ENCODE measurements at places on chromosomes 1 and 21. TPM values are rescaled to one million over a fixed set of nuclear protein-coding genes. Genes with fewer than 3 reads are reported as not detected.

GRCh38 chr1:198678901-198679329 is 40.1 kb downstream of the PTPRC start:
- no peak for DNase-seq

Gene MROH9
- not detected for polyA plus RNA-seq

DNA sequence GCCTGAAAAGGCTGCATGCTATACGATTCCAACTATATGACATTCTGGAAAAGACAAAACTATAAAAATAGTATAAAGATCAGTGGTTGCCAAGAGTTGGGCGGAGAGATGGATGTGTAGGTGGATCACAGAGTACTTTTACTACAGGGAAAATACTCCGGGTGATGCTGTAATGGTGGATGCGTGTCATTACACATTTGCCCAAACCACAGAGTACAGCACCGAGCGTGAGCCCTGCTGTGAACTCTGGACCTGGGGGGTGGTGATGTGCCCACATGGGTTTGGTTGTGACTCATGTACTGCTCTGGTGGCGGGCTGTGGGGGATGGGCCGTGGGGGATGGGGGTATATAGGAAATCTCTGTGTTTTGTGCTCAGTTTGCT is 162.7 kb upstream of the COL6A1 start:
- no peak for DNase-seq

DNA sequence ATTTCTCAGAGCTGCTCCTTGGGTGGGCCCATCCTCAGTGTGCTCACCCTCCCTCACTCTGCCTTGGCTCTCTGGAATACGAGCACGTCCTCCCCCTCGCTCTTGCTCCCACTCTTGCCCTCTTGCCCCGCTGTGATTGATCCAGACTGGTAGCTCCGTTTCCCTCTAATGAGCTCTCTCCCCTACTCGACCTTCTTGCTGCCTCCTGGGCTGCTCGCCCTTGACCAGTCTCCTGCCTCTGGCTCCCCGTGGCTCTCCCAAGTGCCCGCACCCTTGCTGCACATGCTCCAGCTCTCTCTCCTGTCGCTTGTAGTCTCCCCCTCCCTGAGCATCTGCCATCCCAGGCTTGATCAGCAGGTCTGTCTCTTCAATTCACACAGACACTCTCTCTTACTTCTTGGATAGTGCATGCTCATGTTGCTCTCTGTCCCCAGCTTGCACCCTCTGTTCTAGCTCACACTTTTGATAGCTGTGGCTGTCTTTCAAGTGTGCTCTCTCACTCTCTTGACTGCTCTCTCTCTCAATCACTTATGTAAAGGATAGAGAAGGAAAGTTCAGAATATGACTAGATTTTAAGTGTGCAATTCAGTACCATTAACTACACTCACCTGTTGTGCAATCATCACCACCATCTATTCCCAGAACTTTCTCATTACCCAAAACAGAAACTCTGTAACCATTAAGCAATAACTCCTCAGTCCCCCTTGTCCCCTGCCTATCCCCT is 51.1 kb downstream of the PHC2 start:
- DNase-seq = no peak

DNA sequence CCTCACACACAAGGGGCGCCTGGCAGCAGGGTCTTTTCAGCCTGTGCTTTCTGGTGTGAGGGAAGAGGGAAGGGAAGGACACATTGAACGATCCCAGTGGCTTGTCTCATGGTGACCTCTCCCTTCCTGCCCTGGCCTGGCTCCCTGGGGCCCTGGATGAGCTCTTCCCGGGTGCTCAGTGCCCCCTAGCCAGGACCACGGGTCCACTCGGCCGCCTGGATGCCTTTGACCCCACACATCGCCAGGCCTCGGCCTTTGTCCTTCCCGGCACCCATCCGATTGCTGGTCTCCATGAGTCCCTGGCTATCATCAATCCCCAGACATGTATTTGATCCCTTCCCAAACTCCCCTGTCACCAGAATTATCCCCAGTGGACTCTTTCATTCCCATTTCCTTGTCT is 6.0 kb upstream of the TFF3 start:
- DNase-seq = no peak

GRCh38 chr1:168835791-168836190 is 106.8 kb upstream of the DPT start:
- DNase-seq = peak; percentile 30

DNA sequence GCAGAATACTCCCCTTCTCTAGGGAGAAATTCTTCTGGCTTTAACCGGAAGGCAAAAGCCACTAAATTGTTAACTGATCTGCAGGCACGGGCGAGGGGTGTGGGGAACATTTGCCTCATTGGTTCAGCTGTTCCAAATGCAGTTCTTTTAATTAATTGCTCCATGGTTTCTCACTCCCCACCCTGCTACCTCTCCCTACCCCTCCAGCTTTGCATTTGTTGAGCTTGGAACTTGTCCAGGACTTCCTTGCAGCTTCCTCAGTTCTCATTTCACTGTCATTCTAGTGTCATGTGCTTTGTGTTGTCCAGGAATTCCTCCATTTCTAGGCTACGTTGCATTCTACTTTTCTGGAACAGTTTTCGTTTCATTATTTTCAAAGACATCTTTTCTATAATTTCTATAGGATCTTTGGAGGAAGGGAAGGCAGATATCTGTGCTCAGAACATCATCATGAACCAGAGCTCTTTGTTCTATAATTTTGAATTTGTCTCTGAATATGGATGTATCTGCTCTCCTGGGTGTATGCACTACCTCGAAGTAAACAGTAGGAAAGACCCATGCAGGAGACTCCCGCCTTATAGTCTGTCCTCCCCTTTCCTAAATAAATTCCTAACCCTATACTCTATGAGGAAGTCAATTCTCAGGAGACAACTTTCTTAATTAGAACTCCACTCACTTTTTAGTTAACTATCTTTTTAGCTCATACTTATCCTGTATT is 132.4 kb upstream of the LMO4 start:
- DNase-seq = no peak

GRCh38 chr1:109255678-109256077 is 6.3 kb downstream of the CELSR2 start:
- DNase-seq = no peak

Gene SPRR2A
- 11.4 TPM for polyA plus RNA-seq

Gene XCL2
- polyA plus RNA-seq = not detected

GRCh38 chr1:184050636-184051035 is 894 bp upstream of the TSEN15 start:
- no peak for DNase-seq

GRCh38 chr1:113534130-113534817 is 144.0 kb downstream of the MAGI3 start:
- DNase-seq = peak; percentile 86

DNA sequence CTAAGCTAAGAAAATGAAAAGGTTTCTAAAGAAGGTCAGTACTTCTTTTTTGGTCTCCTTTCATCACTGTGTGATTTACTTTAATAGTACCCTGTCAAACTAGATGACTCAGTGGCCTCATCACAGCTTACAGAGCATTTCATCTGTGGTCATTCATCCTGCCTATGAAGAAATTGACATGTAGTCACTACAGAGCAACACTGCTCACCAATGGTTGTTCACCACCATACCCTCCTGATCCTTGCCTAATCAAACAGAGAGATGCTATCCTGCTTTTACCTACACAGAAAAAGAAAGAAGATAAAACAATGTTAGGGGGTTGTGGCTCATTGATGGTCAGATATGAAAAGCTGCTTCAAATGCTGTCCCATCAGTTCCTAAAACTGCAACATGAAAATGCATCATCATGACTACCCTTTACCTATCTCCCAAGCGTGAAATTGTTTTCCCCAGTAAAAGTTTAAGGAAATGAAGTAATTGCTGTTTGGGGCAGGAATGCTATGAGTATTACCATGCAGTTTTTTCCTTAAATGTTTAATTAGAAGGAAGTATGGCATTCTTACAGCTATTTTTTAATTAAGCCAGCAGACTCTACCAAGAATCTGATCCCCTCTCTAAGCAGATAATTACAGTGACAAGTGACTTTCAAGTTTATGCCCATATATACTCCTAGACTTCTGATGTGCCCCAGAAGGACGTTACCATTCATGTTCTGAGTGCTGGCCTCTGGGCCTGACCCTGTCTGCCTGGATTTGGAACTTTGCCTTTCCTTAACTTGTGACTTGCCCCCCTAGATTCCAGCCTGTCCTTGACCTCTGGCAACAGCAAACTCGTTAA is 46.1 kb upstream of the FBXO28 start:
- DNase-seq = peak; percentile 79

DNA sequence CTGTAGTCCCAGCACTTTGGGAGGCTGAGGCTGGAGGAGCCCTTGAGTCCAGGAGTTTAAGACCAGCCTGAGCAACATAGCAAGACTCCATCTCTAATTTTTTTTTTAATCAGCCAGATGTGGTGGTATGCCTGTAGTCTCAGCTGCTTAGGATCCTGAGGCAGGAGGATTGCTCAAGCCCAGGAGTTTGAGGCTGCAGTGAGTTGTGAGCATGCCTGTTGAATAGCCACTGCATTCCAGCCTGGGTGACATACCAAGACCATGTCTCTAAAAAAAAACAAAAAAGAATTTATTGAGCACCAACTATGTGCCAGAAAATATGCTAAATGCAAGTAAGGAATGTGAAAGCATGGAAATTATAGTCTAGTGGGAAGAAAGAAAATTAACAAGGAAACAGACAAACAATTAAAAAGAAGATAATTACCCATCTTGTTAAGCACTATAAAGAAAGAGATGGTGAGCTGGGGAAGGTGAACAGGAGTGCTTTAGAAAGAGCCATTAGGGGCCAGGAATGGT is 104.0 kb upstream of the ZNF678 start:
- DNase-seq = no peak

- no peak for DNase-seq
Measured at GRCh38 chr1:167249702-167250101, 29.0 kb downstream of the POU2F1 start.

DNA sequence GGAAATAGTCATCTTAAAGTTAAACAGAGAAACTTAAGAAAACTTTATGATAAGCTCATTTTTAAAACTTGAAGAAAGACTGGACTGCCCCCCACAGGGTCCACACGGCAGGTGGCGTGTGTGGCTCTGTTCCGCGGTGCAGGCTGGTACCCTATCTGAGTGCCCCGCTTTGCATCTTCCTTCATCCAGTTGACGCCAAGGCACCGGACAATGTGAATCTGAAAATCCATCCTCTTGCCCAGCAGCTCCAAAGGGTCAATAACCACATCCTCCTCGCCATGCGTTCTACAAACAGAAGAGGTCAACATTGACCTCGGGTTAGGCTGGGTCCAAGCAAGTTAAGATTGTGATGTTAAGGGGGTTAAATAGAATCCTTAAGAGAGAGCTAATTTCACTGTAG is 54.5 kb downstream of the SCCPDH start:
- DNase-seq = no peak

GRCh38 chr1:60930130-60930529 is 152.2 kb upstream of the NFIA start:
- DNase-seq = no peak

GRCh38 chr1:160061369-160062229 is 8.4 kb downstream of the KCNJ10 start:
- no peak for DNase-seq

DNA sequence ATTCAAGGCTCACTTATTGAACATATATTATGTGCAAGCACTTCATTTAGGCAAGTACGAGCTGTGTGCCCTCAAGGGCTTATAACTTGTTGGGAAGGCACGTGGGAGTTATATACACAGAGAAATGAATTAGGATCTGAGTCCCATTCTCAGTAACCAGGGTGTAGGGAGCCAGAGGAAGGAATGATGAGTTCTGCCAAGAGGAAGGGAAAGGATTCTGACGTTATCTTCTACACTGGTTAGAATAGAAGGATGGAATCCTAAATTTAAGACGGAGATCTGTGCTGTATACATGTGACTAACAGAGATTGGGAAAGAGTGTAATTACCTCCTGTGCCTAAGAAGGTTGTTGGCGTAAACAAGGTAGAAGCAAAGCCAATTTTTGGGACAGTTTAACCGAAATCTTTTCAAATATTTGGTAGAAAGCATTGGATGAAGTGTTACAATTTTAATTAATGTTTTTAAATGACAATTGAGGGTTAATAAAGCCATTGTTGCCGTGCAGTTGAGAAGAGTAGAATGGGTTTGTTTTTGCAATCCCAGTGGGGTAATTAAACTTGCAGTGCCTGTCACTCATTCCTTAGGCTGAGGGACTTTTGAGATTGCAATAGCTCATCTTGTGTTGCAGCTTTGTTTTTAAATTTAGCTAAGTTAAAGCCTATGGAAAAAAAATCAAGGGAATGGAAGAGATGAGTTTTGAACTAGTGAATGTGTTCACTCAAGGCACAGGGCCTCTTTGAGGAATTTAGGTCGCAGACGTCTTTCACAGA is 177.2 kb downstream of the NFIA start:
- no peak for DNase-seq

DNA sequence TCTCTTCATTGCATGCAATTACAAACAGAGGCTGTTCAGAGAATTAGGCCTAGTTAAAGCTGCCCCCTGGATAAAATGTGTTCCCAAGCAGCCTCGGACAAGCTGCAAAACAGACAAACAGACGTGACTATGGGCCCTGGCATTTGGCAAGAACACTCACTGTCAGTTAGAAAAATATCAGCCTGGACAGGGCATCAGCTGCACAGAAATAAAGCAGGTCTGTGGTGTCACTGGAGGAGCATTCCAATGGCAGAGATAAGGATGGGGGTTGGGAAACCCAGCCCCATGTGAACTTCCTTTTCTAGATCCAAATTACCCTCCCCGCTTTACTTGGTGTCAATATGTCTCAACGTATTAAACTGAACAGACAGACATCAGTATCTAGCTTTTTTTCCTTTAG is 177.1 kb downstream of the GPATCH2 start:
- no peak for DNase-seq

Gene WNT2B
- 0.21 TPM for polyA plus RNA-seq

GRCh38 chr1:33186936-33187335 is 5.1 kb upstream of the TRIM62 start:
- no peak for DNase-seq

GRCh38 chr1:55816456-55817426 is 601.6 kb upstream of the USP24 start:
- DNase-seq = no peak

Gene BTBD19
- polyA plus RNA-seq = 1.4 TPM

Gene RBBP5
- polyA plus RNA-seq = 3.6 TPM

DNA sequence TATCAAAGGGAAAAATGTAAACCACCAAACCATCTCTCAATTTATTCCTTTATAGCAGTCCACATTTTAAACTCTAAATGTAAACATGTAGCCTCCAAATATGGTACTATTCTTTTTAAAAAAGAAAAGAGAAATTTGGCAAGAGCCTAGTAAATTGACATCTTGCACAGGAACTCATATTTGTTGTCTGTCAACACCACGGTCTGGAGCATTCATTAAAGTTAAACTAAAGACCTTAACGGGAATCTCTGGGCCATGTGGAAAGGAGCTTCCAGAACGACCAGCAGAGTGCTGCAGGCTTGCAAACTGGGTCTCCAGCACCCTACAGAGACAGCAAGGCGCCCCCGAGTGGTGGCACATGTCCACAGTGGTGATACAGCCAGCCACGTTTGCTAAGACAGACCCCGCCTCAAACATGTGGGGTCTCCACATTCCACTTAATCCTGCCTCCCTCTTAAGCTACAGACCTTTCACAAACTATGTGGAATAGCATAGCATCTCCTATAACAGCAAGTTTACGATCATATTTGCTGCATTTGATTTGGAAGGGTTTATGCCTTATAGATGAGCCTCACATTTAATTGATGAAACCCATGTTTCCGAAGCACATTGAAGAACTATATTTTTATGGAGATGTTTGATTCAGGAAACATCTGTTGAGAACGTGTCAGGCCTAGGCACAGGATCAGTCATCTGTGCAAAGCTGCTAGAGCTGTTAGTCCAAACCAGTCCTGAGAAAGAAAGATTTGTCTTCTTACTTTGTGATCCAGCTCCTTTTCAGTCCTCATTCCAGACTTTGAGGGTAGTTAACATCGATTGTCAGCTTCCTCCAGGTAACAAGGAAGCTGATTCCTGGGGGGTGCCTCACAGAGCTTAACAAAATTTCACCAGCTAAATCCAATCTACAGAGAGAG is 96.4 kb upstream of the BACE2 start:
- DNase-seq = no peak

Gene SELENBP1
- polyA plus RNA-seq = 3.3 TPM
